ENCODE measurements at places on chromosomes 1 and 21.

GRCh38 chr1:64097859-64098258 lies 105.6 kb upstream of the UBE2U start:
- no peak for DNase-seq

DNA sequence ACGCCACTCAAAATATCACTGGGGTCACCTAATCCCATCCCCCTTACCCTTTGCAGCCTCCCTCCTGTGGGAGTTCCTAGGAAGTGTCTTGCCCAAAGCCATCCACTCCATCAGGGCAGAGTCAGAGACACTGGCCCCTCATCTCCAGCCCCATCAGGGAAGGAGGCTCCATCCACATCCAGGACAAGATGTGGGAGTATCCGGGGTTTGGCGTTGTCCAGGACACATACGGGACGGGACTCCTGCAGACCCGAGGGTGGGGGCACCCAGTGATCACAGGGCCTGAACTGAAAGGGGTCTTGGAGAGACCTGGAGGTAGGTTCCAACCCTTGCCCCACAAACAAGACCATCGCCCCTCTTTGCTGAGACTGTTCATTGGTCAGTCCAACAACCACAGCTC lies 348.2 kb downstream of the MATN1 start:
- no peak for DNase-seq

- peak; percentile 20 for DNase-seq
Measured at GRCh38 chr1:84298328-84298683, 3.2 kb upstream of the SAMD13 start.

GRCh38 chr1:64005801-64006200 lies 197.6 kb upstream of the UBE2U start:
- no peak for DNase-seq

DNA sequence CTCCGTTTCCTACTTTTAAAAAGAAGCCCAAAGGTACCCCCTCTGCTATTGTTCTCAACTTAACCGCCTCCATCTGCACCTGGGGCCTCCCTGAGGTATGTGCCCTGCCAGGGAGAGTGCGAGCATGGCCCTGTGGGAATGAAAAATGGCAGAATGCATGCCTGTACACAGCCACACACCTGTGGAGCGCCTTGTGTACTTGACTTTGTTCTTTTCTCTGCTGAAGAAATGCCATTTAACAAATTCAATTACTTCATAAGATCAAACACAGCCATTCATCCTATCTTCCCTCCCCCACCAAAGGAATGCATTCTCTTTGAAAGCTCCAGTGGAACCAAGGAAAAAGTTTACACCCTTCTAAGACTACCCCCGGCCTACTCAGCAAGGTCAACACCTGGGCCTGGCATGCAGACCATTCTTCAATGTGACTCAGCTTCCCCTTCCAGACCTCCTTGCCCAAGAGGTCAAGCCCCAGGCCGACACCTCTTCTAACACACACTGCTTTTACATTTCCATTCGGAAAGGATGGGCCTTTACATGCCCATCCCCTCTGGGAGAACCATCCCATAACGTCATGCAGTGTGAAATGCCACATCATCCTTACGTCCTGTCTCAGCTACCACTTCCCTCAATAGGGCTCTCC lies 123.7 kb downstream of the SMYD2 start:
- no peak for DNase-seq

GRCh38 chr1:69363236-69363635 lies 204.5 kb upstream of the LRRC7 start:
- no peak for DNase-seq

DNA sequence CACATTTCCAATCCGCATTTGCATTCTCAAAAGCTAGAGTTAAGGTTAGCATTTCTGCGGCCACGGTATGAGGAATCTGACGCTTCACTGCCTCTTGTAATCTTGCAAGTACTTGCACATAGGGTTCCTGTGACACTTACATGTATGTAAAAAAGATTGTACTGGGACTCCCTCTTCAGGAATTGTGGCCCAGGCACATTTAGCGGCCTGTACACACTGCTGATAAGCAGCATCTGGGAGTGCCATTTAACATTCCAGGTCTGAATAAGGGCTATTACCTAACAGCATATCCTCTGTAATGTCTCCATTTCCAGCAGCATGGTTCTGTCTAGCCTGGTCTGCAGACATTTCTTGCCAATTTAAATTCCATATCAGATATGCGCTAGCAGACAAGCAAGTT lies 75.7 kb downstream of the AXDND1 start:
- DNase-seq = no peak

DNA sequence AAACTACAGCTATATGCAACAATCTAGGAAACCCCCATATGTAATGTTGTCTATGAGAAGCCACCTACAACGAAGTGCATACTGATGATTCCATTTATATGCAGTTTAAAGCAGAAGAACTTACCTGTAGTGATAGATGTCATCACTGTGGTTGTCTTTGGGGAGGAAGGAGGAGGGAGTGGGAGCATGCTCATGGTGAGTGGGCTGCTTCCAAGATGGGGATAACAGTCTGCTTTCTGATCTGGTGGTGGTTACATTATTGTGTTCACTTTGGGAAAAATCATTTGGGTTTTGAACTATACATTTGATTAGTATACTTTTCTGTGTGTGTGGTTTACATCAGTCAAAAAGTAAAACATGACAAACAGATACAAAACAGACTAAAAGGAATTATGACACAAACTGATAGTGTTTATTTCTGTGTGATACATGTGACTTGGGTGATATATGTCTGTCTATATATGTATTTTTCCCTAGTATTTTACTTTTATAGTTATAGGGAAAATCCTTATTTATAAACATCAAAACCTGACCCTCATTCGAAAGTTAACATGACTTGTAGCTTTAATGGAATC lies 184.7 kb downstream of the VPS13D start:
- no peak for DNase-seq

- no peak for DNase-seq
Measured at GRCh38 chr1:12178511-12178910, 11.7 kb downstream of the TNFRSF1B start.

DNA sequence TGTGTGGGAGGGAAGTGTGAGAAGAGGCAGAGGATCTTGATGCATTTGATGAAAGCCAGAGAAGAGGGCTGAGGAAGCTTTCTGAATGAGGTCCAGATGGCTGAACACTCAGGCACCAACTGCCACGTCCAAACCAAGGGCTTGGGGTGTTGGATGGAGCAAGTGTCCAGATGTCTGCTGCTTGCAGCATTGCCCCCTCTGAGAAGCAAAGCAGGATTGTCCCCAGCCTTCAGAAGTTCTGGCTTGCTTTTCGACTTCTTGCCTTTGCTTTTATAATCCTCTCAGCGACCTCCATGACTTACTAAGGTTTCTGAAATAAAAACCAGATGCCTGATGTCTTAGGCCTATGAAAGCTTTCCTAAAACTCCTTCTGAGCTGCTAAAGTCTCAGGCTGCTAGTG lies 182.5 kb downstream of the HUNK start:
- DNase-seq = no peak

- DNase-seq = no peak
Measured at GRCh38 chr1:213623064-213623581, 364.6 kb upstream of the PROX1 start.

- peak; percentile 39 for DNase-seq
Measured at GRCh38 chr1:23657659-23658275, 33.8 kb upstream of the RPL11 start.

- DNase-seq = no peak
Measured at GRCh38 chr1:9718006-9718680, 66.6 kb downstream of the PIK3CD start.

GRCh38 chr1:156807627-156808026 lies 9.0 kb downstream of the SH2D2A start:
- DNase-seq = no peak

DNA sequence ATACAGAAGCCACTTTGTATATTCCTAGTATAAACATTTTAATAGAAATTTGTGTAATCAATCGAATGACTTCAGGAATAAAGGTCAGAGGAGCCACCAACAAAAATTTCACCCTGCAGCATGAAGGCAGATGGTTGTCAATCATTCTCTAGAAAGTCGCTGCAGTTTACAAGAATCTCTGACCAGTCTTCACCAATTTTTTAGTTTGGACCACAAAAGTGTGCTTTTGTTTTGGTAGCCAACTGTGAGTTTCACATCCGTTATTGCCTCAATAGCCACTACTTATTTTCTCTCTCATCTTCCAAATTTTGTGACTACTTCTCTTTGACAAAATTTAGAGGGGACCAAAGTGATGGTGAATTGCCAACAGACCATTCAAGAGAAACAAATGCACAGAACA lies 1155.6 kb downstream of the AMY1C start:
- no peak for DNase-seq

GRCh38 chr1:54791880-54792522 lies 9.1 kb downstream of the TTC22 start:
- DNase-seq = peak; percentile 66

- no peak for DNase-seq
Measured at GRCh38 chr1:224541901-224542630, 74.1 kb upstream of the CNIH3 start.

Data from hematopoietic multipotent progenitor cell treated with erythropoietin and hydrocortisone succinate and interleukin-3 and kit ligand, for 15 days (in vitro differentiated cells).